ENCODE measurements at places on chromosomes 4 and X.

DNA sequence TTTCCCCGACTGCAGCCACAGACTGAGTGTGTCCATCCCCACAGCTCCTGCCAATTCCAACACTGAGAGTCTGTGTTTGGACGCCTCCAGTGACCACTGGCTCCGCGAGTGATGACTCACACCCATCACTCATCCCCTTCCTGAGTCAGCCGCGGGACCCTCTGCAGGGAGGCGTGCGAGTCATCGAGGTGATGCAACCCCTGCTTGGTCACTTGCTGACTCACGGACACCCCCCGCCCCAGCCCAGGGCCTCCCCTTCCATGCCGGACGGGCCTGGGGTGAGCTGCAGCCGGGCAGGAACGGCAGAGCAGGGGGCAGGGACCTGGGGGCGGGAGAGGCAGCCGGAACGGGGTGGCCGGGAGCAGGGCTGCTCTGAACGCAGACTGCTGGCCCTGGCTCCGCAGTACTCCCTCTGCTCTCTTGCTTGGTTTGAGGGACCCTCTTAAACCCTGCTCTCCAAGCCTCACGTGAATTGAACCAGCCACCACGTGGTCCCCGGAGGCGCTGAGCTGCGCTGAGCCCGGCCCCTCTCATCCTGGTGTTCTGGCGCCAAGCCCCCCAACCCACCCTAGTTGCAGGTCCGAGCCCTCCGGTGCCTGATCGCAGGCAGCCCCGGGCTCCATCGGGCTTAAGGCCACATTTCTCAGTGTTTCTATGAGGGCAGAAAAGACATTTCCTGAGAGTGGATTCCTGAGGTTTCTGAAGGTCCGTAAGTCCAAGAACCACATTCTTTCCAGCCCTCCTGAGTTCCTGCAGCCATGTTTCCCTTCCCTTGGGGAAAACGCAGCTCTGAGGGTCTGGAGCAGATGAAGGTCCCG, 32.4 kb downstream of the FGFRL1 start:
- DNase-seq: no peak

DNA sequence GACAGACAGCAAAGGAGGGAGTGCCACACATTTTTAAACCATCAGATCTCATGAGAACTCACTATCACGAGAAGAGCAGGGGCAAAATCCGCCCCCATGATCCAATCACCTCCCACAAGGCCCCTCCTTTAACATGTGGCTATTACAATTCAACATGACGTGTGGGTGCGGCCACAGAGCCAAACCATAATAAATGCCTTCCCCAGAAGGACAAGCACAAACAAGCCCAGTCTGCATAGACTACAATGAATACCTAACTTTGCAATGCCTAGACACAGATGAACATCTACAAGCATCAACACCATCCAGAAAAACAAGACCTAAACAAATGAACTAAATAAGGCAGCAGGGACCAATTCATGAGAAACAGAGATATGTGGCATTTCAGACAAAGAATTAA, 12.3 kb downstream of the ETDA start:
- no peak for DNase-seq

GRCh38 chr4:128600996-128601871, 208.3 kb upstream of the JADE1 start:
- no peak for DNase-seq

DNA sequence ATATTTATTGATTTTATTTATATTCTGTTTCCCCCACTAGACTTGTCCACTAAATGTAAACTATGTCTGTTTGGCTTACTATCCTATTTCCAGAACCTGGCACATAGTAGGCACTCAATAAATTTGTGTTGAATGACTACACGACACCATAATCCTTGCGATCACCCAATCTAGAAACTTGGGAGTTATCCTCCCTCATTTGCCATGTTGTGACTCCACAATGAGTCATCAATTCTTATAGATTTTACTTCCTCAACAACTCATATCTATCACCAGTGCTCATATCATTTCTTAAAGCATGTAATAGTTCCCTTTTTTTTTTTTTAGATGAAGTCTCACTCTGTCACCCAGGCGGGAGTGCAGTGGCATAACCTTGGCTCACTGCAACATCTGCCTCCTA, 39.9 kb upstream of the VAMP7 start:
- no peak for DNase-seq

GRCh38 chr4:118356111-118356510, 3.3 kb upstream of the PRSS12 start:
- no peak for DNase-seq

Measured in activated CD4-positive, alpha-beta T cell treated with anti-CD3 and anti-CD28 coated beads, Interleukin-2, amount 50 U/mL, for 4 hours (primary cell).